Astrocyte (in vitro differentiated cells and primary cell): ENCODE measurements at places on chromosomes 11 and 22.
A peak's percentile ranks its signal among the peaks of the same experiment; 100 is the strongest.

DNA sequence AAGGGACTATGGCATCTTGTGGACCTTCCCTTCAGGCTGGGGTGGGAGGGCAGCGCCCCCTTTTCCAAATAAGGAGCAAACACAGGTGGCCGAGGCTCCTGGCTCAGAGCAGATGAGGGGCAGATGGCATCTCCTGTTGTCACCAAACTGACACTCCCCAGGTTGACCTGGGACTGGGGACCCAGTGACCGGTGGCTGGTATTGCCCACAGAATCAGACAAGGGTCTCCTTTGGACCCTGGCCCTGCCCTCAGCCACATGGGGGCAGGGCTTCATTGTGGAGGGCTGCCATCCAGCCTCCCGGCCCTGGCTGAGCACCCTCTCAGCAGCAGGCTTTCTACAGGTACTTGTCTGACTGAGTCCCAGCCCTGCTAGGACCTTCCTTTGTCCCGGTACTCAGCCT is 842 bp upstream of the SIGIRR start:
- no peak for DNase-seq

DNA sequence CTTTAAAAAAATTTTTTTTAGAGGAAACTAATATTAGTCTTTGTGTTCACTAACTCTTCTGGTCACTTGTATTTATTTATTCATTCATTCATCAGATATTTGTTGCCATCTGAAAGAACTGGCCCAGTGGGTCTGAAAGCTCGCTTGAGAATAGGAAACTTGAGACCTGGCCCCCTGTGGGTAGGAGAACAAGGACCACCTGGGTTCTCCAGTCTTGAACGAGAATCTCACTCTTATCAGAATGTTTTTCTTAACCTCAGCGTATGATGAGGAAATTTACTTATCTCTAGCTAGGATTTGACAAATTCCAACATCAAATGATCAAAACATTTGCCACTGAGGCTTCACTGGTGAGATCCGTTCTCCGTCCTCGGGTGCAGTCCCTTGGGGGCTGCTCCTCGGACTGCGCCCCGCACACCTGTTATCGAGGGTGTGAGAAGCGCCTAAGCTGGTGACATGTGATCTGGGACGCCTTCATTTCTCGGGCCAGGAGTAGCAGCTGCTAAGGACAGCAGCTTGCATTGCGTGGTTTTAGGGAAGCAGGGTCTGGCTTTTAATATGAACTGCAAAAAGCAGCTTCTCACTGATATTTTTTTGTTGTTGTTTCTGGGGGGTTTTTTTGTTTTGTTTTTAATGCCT is 6.3 kb downstream of the C22orf31 start:
- DNase-seq, result no peak

DNA sequence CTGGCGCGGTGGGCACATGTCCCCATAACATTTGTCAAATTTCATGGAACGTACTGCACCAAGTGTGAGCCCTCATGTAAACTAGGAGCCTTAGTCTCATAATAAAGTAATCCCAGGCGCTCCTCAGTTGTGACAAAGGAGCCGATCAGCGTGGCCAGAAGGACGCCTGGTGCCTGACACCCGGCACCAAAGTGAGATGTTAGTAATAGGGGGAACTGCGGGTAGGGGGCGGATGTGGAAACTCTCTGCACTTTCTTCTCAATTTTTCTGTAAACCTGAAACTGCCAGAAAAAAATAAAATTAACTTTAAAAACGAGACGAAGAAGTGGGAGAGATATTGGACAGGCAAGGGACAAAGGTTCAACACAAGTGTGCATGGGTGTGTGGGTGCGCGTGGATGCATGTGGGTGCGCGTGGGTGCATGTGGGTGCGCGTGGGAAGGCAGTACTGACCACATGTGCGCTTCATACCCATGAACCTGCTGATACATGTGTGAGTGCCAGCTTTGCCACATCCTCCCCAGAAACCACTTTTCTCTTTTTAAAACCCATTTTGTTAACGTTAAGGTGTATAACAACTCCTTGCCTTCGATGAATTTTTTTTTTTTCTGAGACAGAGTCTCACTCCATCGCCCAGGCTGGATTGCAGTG is 55.4 kb upstream of the LINC01488 start:
- no peak for DNase-seq

DNA sequence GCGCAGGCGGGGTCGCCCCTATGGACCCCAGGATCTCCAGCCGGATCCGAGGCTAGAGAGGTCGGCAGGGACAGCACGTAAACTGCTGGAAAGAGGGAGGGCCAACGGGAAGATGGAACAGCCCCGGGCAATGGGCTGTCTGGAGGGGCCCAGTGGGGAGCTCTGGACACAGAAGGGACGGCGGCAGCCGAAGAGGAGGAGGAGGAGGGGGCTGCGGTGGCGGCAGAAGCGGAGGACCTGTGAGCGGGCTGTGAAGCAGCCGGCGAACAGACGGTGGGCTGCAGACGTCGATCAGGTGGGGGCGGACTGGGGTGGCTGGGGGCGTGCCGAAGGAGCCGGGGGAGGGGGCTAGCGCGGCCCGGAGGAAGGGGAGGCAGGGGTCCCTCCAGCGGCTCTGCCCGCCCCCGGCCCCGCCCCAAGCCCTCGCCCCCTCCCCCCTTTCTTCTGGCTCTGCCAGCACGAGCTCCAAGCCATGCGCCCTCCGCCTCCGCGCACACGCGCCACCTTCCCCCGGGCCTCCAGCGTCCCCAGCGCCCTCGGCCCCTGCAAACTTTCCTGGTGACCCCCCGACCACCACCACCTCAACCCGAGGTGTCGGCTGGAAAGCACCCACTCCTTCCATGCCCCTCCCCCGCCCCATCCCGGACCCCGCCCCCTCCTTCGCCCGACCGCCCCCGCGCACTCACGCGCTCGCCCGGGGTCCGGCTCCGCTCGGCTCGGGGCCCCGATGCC is 432 bp downstream of the TNKS1BP1 start:
- DNase-seq, result peak; percentile 33

GRCh38 chr11:117808784-117809183 is 11.8 kb upstream of the DSCAML1 start:
- no peak for DNase-seq

- no peak for DNase-seq
Observed at GRCh38 chr11:115379528-115379927, 124.7 kb downstream of the CADM1 start.

DNA sequence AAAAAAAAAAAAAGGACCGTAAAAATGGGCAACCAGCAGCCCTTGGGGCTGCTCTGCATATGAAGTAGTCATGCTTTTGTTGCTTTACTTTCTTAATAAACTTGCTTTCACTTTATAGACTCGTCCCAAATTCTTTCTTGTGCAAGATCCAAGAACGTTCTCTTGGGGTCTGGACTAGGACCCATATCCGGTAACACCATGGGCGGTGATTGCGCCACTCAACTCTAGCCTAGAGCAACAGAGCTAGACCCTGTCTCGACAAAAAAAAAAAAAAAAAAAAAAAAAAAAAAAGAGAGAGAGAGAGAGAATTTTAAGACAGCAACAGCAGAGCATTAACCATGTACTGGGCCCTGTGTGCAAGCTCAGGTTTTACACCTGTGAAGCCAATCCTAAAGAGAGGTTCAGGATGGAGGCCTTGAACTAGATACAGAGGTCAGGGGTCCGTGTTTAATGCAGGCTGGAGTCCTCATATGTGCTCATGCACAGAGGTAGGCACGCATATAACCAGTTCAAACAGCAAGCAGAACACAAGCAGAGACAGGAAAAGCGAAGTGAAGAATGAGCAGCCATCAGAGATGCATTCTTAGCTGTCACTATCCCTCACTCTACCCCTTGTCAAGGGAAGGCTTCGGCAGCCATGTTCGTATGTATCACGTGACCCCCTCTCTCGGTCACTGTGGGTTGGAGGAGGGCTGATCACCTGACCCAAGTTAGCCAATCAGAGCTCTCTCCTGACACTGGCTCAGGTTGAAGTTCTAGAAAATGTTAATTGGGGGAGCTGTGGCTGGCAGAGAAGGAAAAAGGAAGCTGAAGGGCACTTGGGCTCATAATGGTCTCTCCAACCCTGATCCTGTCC is 16.7 kb upstream of the SYT12 start:
- no peak for DNase-seq
